ENCODE measurements at places on chromosomes 2 and 18.

DNA sequence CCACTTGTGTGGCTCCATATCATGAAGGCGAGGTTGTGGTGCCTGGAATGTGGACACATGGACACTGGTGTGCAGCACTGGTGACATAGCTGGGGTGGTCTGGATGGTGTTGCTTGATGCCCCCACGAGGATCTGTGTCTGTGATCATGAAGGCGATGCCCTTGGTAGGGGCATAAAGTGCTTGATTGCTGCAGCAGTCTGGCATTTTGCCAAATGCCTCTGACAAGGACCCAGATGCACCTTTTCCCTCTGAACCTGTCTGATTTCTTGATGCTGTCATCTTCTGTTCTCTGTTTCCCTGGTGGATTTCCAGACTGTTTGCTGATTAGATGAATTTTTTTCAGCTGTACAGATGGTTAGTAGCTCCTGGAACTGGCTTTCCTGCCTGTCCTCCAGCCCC is 752.0 kb upstream of the HS6ST1 start:
- no peak for DNase-seq

GRCh38 chr2:201572846-201573508 is 70.3 kb downstream of the TMEM237 start:
- no peak for DNase-seq

DNA sequence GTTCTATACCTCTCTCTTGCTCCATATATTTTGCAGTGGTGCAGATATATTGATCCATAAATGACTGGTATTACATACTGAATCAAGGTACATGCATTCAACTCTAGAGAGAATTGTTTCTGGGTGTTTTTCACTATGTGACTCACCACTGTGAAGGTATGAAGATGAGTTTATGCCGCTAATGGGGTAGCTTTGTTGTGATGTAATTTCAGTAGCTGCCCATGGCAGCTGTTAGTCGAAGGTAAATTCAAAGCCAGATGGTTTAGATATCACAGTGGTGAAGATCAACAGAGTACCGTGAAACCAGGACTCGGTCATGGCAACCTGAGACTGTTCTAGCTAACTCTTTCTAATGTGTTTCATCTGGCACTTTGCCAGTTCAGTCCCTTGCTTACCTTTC is 50.4 kb downstream of the PKP4 start:
- no peak for DNase-seq

GRCh38 chr18:58842978-58843687 is 21.5 kb upstream of the ZNF532 start:
- no peak for DNase-seq

GRCh38 chr2:238238766-238239542 is 884 bp downstream of the HES6 start:
- no peak for DNase-seq

- no peak for DNase-seq
These were observed 799.3 kb downstream of the BCL11A start for GRCh38 chr2:59754011-59754735.

- DNase-seq, result no peak
These were observed 56.8 kb upstream of the DNMT3A start for GRCh38 chr2:25398534-25398933.

- DNase-seq, result no peak
These were observed 14.0 kb downstream of the SLC14A2 start for GRCh38 chr18:45628979-45629958.

DNA sequence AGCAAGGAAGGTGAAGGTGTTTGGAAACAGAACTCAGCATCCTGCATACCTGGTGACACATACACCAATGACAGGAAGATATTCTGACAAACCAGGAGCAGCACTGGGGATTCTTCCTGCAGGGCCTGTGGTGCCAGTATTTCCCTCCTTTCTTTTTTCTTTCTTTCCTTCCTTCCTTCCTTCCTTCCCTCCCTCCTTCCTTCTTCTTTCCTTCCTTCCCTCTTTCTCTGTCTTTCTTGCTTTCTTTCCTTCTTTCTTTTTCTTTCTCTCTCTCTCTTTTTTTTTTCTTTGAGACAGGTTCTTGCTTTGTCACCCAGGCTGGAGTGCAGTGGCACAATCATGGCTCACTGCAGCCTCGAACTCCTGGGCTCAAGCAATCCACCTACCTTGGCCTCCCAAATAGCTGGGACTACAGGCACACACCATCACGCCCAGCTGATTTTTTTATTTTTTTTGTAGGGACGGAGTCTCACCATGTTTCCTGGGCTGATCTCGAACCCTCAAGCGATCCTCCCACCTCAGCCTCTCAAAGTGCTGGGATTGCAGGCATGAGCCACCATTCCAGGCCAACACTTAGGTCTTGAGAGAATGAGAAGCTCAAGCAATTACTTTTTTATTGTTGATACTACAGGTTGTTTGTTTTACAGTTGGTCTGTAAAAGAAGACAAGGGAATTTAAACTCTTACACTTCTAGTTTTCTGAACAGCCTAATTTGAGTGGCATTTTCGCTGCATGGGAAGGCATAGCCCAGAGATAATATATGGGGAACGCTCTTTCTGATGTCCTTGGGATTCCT is 54.7 kb upstream of the GATA6 start:
- DNase-seq, result no peak
